Left ventricle myocardium inferior (tissue), 1 donor: ENCODE measurements at places on chromosomes 7 and 10. TPM values are rescaled to one million over a fixed set of nuclear protein-coding genes. Genes with fewer than 3 reads are reported as not detected.

Gene SHTN1
- total RNA-seq: 2.0 TPM

GRCh38 chr10:2949948-2950354 lies 117.4 kb upstream of the PFKP start:
- no peak overlapping the region for H3K27ac ChIP-seq
- no peak for DNase-seq
- H3K4me1 ChIP-seq: no peaks in the 10 kb centered on the region
- H3K36me3 ChIP-seq: no peaks in the 10 kb centered on the region
- H3K4me3 ChIP-seq: no peak overlapping the region

- H3K36me3 ChIP-seq: no peaks in the 10 kb centered on the region
- peak; percentile 52 for DNase-seq
- H3K27ac ChIP-seq: peak within 1 kb of the TSS; percentile 39
- H3K27me3 ChIP-seq: no peaks in the 10 kb centered on the region
- H3K4me3 ChIP-seq: peak within 1 kb of the TSS; percentile 73
- peaks cover 75% of the 10 kb centered on the region for H3K4me1 ChIP-seq
Observed at GRCh38 chr7:50782375-50783208, at the start of gene GRB10. Gene GRB10 (minus strand): TSS chr7:50782896. CDS start chr7:50732322, 50,574 bp downstream.

DNA sequence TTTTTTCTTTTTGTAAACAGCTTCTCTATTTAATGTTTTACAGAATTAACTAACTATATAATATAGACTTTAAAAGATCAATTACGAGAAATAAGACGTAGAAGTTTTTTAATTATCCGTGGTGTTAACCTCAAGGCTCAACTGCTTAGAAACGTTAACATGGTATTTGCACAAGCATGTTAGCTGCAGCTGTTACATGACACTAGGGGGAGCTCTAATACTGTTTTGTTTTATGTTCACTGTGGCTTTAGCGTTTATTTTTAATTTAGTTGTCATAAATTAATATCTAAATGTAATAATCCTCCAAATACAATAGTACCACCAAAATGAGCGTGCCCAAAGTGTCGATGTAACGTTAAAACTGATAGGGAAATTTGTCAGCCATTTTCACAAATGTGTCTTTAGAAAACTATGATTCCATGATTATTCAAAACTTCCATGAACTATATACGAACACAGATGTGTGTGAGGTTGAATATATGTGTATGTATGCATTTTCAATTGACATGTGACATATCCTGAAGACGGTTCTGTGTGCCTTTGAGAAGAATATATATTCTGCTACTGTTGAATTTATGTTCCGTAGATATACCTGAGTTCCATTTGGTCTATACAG lies 828.8 kb upstream of the MBL2 start:
- DNase-seq: no peak
- H3K4me1 ChIP-seq: no peaks in the 10 kb centered on the region
- H3K36me3 ChIP-seq: no peaks in the 10 kb centered on the region
- H3K27me3 ChIP-seq: peaks cover 7% of the 10 kb centered on the region
- H3K4me3 ChIP-seq: no peak overlapping the region

GRCh38 chr10:44779511-44779910 lies 131.6 kb upstream of the TMEM72 start:
- no peak for DNase-seq
- H3K36me3 ChIP-seq: no peaks in the 10 kb centered on the region
- no peak overlapping the region for H3K4me3 ChIP-seq
- peaks cover 9% of the 10 kb centered on the region for H3K4me1 ChIP-seq
- peaks cover 10% of the 10 kb centered on the region for H3K27me3 ChIP-seq
- no peak overlapping the region for H3K27ac ChIP-seq

Gene SFMBT2
- 11.0 TPM for total RNA-seq

- peaks cover 98% of the 10 kb centered on the region for H3K36me3 ChIP-seq
- no peaks in the 10 kb centered on the region for H3K27me3 ChIP-seq
- DNase-seq: no peak
- no peak overlapping the region for H3K4me3 ChIP-seq
Observed at GRCh38 chr7:93140582-93141191, 7.5 kb downstream of the SAMD9L start.

- H3K36me3 ChIP-seq: no peaks in the 10 kb centered on the region
- no peaks in the 10 kb centered on the region for H3K4me1 ChIP-seq
- no peaks in the 10 kb centered on the region for H3K27me3 ChIP-seq
- DNase-seq: no peak
- no peak overlapping the region for H3K4me3 ChIP-seq
- H3K27ac ChIP-seq: no peak overlapping the region
Observed at GRCh38 chr10:108031505-108031904, 867.0 kb upstream of the SORCS1 start.
